CD4-positive, alpha-beta T cell treated with Interleukin-2 at 100 ng/mL for 4 hours (primary cell): ENCODE measurements at places on chromosomes 2 and 18.

DNA sequence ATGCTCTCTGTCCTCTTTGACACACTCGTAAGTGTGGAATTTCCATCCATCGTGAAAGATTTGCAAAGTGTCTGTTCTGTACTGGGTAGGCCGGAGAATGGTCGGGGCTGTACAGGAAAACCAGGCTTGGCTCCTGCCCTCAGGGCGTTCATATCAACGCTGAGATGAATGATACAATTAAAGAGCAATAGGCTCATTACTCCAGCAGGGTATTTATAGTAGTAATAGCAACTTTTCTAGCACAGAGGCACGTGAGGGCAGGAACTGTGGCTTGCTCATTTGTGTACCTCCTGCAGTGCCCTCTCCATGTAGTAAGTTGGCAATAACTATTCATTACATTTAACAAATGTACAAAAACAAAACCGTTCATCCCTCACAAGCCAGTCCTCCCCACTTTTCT is 5.3 kb upstream of the NCK2 start:
- no peak for DNase-seq

DNA sequence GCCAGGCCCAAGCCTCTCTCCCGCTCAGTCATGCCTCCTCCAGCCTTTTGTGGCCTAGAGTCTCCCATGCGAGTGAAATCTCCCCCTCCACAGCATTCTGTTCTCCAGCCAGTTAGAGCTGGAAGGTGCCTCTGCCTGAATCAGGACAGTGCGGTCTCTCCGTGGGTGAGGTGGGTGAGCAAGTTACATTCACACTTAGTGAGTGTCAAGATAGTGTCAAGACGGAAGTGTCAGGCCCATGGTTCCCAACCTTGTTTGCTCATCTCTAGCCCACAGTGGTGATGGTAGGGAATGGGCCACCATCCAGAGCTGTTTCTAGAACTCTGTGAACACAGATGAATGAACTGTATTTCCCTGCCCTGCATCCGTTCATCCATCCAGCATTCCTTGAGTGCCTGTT is 59.5 kb downstream of the LPIN1 start:
- no peak for DNase-seq

GRCh38 chr18:2618009-2618408 is 37.5 kb upstream of the SMCHD1 start:
- DNase-seq = no peak

GRCh38 chr2:157940024-157940423 is 63.9 kb upstream of the ACVR1 start:
- DNase-seq = no peak

DNA sequence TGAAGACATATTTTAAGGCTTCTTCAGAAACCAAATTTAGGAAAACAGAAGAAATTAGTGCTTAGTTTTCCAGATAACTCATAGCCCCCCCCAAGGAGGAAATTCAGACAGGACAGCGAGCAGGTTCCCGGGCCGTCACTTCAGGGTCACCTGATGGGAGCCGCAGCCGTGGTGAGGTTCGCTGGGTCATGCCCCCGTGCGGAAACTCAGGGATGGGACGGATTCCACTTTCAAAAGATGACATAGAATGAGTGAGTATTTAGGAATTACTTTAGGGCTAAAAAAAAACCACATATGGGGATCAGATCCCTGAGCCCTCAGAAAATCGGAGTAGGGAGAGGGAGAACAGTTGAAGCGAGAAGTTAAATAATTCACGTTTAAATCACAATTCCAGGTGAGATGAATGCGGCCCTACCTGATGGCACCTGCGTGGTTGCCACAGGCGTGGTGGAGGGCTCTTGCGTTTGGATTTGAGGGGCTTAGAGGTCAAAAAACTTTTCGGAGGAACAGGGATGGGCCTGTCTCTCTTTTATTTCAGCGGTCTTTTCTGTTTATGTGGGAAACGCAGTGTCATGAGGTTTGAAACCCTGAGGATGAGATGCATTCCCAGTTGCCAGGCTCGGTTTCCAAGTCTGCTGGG is 114.4 kb downstream of the NFATC1 start:
- no peak for DNase-seq

DNA sequence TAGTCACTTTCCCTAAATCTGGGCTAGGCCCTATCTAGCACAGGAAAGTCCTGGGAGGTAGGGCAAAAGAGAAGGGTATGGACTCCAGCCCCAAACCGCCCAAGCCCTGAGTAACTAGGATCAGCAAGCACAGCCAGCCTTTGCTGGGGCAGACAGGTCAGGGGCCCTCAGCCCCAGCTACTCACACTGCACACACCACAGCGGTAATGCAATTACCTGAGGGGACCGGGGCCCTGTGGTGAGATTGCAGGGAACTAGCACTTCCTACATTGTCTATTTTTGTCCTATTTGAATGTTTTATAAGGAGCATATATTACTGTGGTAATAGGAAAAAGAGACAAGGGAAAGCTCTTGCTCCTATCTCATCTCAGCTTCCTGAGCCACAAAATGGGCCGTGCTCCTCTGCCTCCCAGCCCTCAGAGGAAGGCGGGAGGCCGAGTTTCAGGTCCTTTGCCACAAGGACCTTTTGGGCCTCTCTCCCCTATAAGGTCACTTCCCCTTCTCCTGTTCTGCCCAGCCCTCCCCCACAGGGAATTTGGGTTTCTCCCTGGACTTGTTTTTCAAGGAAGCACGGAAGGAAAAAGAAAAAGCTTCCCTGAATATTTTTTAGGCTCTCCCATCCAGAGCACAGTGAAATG is 20.5 kb downstream of the RAB11FIP5 start:
- DNase-seq = no peak
